Activated T-cell treated with anti-CD3 and anti-CD28 coated beads for 4 hours (primary cell): ENCODE measurements at places on chromosomes 11 and 22.

DNA sequence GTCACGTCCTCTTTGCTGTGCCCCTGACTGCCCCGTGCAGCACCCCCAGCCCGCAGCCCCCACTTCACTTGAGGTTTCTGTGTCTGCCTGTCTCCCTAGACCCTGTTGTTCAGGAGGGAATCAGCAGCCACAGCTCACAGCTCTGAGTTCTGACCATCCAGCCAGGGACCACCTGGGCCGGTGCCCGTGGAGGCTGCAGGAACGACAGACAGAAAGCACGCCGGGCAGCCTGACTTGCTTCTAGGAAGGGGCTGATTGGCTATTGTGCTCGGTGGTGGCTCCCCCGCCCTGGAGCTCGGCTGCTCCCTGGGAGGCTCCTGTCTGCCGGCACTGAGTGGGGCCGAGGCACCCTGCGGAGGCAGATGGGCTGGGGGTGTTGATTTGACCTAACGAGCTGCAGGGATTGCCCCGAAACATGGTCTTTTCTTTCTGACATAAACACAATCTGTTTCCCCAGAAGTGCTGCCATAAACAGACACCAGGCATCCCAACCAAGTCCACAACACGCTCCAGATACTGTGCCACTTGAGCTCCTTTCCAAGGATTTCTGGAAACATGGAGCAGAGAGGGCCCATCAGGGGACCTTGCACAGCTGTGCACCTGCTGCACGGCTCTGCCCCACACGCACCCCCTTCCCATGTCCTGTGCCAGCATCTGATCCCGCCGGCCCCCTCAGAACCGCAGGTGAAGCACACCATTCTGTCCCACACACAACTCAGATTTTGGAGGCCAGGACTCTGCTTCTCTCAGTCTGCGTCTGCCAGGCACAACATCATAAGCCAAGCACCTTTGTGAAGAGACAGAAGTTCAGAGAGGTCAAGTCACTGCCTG is 855.9 kb downstream of the TBC1D22A start:
- no peak for DNase-seq

DNA sequence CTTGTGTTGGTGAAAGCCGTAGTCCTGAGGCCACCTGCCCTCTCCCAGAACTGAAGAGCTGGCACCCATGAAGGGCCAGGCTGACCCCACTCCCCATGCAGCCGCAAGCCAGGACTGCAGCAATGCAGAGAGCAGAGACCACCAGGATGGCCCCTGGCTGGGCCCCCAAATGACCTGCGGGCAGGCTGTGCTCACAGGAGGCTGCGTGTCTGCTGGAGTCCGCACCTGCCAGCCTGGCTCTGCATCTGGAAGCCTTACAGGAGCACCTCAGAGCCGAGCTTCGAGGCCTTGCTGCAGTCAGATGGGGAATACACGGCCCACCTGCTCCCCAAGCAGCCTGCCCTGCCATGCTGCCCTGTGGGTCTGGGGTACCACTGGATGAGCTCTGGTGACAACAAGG is 1336.8 kb downstream of the TBC1D22A start:
- DNase-seq = no peak

- no peak for DNase-seq
Observed at GRCh38 chr22:29342577-29343312, 27.2 kb upstream of the RASL10A start.

GRCh38 chr11:103877221-103877620 is 159.2 kb upstream of the DDI1 start:
- no peak for DNase-seq

DNA sequence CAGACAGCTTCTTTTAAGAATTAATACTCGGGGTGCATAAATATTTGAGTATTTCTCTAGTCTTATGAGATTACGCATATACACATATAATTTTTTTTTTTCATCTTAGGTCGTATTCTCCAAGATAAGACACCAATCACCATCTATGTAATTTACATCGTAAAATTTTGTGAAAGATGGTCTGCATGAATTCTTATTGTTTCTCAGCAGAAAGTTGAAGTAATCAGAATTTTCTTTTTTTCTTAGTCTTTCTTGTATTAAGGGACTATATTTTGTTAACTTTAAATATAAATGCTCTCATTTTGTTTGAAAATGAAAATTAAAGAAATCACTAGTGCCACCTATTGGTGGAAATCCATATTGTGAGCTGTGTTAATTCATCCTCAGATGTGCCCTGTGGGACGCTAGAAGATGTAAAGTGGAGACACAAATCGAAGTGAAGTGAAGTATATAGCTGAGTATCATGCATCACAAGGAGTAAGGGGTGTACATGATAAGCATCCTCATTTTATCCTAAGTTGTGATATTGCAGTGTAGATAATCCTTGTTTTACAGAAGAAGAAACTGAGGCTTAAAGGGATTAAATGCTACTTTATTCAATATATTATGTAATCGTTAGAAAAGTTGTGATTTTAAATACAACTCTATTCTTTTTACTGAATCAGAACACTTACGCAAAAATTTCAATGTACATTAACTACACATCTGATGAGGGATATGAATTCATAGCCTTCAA is 2084.3 kb downstream of the LRRC4C start:
- DNase-seq = no peak

GRCh38 chr22:27919942-27920755 is 1.1 kb upstream of the PITPNB start:
- no peak for DNase-seq

- DNase-seq = no peak
Observed at GRCh38 chr22:18064636-18065035, 13.2 kb upstream of the PEX26 start.

- no peak for DNase-seq
Observed at GRCh38 chr22:42425989-42426355, 6.2 kb downstream of the NFAM1 start.

DNA sequence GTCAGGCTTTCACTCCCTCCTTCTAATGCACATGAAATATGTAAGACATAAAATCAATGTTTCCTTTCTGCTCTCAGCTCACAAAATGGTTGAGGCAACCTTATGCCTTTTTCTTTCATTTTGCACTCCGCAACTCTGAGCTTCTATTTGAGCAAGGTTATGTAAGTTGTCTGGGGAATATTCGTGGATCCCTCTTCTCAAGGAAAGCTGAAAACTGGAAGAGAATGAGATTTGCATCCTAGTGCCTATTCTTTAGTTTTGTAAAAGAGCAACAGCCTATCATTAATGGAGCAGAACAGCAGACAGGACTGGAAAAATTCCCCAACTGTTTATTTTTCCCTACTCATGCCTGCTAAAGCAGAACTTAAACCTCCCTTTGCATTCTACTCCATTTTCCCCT is 141.7 kb downstream of the FAM76B start:
- no peak for DNase-seq

DNA sequence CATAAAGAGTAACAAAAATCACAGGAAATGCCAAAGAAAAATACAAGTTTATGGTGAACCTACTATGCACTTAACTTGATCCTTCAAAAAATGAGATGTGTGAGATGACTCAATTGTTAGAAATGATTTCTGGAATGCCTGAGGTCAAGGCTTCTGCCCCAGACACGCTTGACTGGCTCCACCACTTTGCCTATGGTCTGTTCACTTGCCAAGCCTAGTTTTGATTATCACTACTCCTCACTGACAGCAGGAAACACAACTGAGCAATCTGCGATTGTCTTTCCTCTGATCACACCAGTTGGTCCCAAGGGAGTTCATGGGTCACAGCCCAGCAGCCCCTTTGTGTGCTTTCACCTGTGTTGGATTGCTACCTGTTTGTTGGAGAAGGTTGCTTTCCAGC is 20.6 kb upstream of the PRDM10 start:
- no peak for DNase-seq

- DNase-seq = no peak
Observed at GRCh38 chr11:62671236-62671607, 251 bp upstream of the UQCC3 start.

- DNase-seq = peak; percentile 58
Observed at GRCh38 chr11:66371627-66372415, at the start of gene SLC29A2. Gene SLC29A2, minus strand, starts transcription at chr11:66371760. Its CDS starts 169 bp downstream, at chr11:66371591.

DNA sequence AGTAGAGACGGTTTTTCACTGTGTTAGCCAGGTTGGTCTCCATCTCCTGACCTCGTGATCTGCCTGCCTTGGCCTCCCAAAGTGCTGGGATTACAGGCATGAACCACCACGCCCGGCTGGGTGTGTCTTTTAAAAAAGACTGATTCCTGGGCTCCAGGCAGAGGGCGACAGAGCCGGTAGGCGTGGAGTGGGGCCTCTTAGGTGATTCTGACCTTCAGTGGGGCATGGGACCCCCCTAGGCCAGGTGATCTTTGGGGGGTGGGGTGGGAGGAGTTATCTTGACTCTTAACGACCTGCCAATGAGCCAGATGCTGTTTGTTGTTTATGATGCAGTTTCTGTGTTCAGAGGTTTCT is 12.9 kb upstream of the SORL1-AS1 start:
- no peak for DNase-seq

DNA sequence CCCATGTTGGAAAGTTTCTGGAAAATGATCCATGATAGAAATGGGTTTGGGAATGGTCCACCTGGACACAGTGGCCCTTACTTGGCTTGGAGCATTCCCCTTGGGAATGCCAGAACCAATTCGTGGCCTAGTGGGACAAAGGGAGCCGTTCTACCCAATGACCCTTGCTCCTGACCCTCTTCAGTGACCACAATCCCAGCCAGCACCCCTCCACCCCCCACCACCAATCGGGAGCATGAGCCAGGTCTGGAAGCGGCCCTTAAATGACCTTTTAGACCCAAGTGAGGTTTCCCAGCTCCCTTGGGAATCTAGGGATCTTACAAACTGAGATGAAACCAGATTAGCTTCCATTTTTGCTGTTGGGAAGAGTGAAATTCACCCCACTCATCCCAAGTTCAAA is 51.3 kb upstream of the CDON start:
- DNase-seq = no peak

- no peak for DNase-seq
Observed at GRCh38 chr11:31816468-31817053, 5.4 kb upstream of the PAX6 start.

DNA sequence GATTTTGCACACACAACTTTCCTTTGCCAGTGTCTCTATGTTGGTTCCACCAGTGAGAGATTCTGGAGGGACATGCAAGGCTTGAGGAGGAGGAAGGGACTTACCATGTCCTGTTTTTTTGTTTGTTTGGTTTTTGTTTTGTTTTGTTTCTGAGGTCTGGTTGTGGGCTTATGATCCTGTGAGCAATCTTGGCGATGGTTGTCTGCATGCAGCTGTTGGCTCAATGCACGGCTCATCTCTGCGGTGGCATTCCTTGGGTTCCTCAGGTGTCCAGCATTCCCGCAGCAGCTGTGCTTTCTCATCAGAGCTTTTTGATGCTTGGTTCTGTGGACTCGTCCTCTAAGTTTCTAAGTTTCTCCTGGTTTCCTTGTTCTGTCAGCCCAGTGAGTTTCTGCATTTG is 4.8 kb upstream of the NNMT start:
- DNase-seq = no peak

DNA sequence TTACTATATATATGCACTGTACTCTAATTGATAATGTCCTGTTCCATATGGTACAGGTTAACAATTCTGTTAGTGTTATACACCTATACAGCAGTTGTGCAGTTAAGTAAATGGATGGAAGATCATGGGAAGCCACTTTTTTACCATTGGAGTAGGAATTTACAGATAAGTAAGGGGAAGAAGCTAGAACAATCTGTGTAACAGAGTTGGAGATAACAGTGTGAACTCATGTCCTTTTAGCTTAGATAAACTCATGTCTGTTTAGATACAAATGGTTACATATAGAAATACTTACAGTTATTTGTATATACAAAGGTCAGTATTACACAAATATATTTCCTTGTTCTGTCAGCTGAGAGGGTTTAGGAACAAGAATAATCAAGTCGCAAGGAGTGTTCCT is 6.8 kb upstream of the DEUP1 start:
- DNase-seq = no peak

- DNase-seq = no peak
Observed at GRCh38 chr11:44813401-44813800, 86.6 kb downstream of the TSPAN18 start.

GRCh38 chr11:127059286-127059685 is 58.7 kb upstream of the KIRREL3 start:
- no peak for DNase-seq

- DNase-seq = no peak
Observed at GRCh38 chr22:35133702-35134380, 67.9 kb downstream of the ISX start.

GRCh38 chr22:46373921-46374662 is 38.6 kb downstream of the TRMU start:
- peak; percentile 25 for DNase-seq

- no peak for DNase-seq
Observed at GRCh38 chr11:13304655-13305335, 27.2 kb downstream of the BMAL1 start.

DNA sequence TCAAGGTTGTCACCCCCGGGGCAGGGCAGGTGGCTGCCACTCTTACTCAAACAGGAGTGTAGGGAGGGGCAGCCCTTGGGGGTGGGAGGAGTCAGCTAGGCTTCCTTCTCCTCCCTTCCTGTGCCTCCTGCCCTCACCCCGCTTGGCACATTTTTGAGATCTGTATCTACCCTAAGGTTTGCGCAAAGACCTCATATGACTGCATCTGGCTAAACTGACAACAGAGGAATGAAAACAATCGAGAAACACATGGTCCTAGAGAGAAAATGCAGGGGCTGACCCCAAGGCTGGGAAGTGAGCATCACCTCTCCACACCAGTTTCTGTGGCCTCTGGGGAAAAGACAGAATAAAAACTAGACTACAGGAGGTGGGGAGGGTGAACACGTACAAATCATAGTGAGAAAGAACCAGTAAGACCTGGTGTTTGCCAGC is 28.1 kb downstream of the IGSF9B start:
- peak; percentile 31 for DNase-seq

- DNase-seq = no peak
Observed at GRCh38 chr11:119316729-119317591, at the start of gene MCAM. Gene MCAM, minus strand, starts transcription at chr11:119317130. Its CDS starts 29 bp downstream, at chr11:119317101.
